Naive thymus-derived CD4-positive, alpha-beta T cell (primary cell): ENCODE measurements at places on chromosomes 16 and 17.

DNA sequence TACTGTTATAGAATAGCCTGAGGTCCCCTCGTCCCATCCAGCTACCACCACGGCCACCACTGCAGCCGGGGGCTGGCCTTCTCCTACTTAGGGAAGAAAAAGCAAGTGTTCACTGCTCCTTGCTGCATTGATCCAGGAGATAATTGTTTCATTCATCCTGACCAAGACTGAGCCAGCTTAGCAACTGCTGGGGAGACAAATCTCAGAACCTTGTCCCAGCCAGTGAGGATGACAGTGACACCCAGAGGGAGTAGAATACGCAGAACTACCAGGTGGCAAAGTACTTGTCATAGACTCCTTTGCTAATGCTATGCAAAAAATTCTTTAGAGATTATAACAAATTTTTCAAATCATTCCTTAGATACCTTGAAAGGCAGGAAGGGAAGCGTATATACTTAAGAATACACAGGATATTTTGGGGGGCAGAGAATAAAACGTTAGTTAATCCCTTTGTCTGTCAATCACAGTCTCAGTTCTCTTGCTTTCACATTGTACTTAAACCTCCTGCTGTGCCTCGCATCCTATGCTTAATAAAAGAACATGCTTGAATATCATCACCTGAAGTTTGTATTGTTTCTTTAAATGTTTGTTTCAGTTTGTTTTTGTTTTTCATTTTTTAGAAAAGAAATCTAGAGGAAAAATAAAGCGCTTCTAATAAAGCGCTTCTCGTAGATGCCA is 388.3 kb downstream of the MAF start:
- DNase-seq: no peak

DNA sequence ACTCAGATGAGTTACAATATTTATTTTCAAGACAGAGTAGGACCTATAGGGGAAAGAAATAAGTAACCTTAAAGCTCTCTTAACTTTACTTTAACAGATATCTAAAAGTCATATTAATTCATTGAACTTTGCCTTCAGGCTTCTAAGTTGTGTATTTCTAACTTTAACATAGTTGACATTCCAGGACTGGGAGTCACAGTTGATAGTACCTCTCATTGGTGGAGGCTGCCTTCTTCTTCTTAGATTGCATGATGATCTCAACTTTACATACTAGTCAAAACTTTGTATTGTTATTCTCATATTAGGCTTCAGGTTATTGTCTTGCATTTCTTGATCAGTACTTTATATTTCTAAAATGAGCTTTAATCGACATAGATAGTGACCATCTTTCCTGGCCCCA is 350.1 kb upstream of the KIF2B start:
- no peak for DNase-seq

DNA sequence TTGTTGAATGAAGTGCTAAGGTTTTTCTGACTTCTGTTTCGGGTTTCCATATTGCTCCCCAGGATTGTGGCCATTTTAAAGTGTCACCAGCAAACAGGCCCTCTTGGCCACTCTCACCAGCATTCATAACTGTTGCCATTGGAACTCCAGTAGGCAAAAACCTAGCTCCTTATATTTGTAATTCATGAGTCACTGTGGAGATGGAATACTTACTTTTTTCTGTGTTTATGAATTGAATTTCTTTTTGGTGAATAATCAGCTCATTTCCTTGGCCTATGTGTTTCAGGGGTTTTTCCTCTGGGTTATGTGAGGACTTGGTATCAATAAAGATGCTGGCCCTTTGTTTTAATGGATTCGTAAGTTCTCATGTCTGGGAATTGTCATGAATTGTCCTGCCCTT is 255.1 kb downstream of the SNX29 start:
- no peak for DNase-seq

DNA sequence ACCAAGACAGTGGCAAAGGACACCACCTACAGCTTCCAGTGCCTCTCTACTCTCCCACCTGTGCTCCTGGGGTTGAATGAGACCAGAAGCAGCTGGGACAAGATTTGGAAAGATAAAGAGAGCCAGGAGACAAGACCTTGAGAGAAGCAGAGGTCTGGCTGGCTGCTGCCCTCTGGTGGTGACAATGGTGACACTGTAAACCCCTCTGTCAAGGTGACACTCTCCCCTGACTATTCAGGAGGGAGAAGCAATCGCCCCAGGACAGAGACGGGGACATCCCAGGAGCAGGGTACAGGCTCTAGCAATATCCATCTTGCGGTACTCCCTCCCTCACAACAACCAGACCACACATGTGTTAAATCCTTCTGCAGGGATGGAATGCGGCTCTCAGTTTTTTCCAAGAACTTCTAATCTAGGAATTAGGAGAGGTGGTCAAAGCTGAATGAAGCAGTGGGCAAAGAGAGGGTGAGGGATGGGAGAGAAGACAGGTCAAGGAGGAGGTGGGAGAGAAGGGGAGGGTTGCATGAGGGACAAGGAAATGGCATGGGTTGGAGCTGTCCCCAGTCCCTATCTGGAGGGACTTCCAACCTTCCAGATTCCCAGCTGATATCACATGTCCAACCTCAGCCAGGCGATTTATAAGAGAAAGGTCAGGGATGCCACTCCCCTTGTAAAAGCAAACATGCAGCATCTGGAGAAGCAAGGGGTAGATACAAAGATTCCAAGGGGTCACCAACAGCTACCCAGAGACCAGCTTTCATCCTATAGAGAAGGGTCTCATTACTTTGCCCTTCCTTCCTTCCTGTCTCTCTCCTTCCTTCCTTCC is 2.9 kb downstream of the PHOSPHO1 start:
- DNase-seq: peak; percentile 75

DNA sequence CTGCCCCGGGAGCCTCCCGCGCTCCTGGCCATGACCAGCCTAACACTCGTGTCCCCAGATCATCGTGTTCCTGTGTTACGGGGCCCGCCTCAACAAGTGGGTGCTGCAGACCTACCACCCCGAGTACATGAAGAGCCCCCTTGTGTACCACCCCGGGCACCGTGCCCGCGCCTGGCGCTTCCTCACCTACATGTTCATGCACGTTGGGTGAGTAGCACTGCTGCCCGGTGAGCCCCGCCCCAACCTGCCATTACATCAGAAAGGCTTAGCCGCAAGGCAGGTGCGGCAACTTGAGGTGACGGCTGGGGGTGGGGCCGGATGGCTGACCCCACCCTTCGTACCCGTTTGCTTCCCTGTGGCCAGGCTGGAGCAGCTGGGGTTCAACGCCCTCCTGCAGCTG is 1.4 kb downstream of the RHBDL1 start:
- no peak for DNase-seq

- DNase-seq: no peak
Measured at GRCh38 chr16:55447231-55447630, 31.8 kb upstream of the MMP2 start.

- no peak for DNase-seq
Measured at GRCh38 chr17:72182371-72182873, 61.6 kb downstream of the SOX9 start.

GRCh38 chr17:78307887-78308638 is 51.8 kb downstream of the SOCS3 start:
- DNase-seq: no peak

- DNase-seq: no peak
Measured at GRCh38 chr16:73150786-73151185, 102.9 kb upstream of the ZFHX3 start.

- no peak for DNase-seq
Measured at GRCh38 chr17:33099906-33100305, 108.3 kb downstream of the SPACA3 start.

- no peak for DNase-seq
Measured at GRCh38 chr17:44775838-44776621, 17.2 kb downstream of the ADAM11 start.

DNA sequence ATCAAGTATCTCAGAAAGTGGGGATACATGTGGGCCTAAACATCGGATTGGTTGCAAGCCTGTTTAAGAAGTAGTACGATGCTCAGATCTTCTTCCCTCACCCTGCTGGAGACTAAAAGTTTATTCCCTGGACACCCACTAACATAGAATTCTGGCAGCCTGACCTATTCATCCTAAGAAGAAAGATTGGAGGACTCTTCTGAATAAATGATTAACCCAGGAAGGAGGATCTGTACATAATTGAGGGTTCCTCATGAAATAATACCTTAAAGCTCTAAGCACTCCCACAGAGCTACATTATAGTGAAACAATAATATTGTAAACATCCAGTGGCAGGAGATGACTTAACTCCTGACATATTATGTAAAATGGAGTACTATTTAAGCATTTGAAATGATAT is 111.7 kb downstream of the NLK start:
- DNase-seq: no peak

- DNase-seq: no peak
Measured at GRCh38 chr16:11329891-11330290, 15.4 kb upstream of the RMI2 start.

- no peak for DNase-seq
Measured at GRCh38 chr17:6496640-6497441, 52.6 kb downstream of the PIMREG start.

DNA sequence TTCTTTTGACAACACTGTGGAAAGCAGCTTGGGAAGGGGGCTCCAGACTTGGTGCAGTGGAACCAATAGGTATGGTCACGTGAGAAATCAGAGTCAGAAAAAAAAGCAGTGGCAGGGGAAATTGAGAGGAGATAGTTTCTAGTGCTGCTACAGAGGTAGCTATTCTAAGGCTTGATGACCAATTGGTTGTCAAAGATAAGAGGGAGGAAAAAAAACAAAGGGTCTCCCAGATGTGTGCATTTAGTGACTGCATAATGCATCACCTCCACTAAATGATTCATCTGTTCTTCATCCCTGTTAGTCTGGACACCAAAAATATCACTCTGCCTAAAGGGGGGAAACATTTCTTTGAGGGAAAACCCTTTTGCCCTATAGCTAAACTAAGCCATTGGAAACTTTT is 56.5 kb downstream of the PIGL start:
- no peak for DNase-seq

DNA sequence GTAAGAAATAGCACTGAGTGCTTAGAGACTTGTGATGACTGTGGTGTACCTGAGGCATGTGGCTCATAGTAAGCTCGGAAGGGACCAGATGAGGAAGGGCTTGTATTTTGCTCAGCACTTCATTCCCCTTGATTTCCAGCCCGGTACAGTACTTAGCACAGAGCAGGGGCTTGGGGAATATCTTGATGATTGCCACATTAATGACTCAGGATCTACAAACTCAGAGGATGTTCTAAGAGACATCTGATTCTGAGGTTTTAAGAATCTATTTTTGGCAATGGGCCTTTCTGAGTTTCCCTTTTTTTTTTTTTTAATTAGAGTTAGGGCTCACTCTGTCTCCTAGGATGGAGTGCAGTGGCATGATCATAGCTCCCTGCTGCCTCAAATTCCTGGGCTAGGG is 9.1 kb downstream of the ASPHD1 start:
- DNase-seq: no peak

DNA sequence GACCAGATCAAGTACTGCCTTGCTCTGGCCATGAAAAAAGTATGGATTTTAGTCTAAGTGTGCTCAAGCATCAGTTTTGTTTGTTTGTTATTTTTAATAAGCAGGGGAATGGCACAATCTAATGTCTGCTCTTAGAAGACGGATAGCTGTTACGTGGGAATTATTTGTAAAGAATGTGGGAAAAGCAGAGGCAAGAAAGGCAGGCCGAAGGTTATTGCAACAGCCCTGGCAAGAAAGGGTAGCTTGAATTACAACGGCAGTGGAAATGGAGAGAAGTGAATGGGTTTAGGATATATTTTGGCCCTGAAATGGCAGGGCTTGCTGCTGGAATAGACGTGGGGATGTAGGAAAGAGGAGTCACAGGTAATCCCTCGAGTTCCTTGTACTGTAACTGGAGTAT is 987 bp upstream of the HASPIN start:
- no peak for DNase-seq

DNA sequence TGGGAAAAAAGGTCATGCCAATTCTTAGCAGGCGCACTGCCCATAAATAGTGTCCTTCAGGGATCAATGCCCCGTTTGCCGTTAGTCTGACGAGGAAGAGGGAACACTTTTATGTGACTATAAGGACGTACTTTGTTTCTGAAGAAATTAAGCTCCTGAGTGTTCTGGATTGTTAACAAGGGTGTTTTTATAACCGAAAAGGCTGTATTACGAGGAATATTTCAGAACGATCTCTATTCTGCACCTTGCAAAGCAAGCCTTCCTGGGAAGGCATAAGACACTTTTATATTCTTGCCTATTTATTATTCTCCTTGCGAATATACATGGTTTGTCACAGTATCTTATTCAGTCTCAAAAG is 24.5 kb upstream of the SYT17 start:
- no peak for DNase-seq

DNA sequence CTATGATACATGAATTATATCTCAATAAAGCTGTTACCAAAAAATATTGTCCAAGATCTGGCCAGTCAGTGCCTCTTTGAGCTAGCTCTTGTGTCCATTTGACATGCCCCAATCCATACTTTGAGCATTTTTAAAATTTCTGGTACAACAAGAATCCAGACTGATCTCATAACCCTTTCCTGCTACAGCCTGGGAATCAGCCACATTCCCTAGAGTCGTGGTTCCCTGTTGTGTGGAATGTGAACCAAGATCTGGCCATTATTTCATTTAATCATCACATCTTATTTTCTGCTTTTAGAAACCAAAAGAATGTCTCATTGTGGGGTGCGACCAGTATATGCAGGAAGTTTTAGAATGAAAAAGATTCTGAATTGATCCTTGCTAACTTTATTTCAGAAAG is 34.3 kb upstream of the RPRML start:
- DNase-seq: no peak

- DNase-seq: no peak
Measured at GRCh38 chr17:31609996-31610910, 218.8 kb downstream of the RAB11FIP4 start.

DNA sequence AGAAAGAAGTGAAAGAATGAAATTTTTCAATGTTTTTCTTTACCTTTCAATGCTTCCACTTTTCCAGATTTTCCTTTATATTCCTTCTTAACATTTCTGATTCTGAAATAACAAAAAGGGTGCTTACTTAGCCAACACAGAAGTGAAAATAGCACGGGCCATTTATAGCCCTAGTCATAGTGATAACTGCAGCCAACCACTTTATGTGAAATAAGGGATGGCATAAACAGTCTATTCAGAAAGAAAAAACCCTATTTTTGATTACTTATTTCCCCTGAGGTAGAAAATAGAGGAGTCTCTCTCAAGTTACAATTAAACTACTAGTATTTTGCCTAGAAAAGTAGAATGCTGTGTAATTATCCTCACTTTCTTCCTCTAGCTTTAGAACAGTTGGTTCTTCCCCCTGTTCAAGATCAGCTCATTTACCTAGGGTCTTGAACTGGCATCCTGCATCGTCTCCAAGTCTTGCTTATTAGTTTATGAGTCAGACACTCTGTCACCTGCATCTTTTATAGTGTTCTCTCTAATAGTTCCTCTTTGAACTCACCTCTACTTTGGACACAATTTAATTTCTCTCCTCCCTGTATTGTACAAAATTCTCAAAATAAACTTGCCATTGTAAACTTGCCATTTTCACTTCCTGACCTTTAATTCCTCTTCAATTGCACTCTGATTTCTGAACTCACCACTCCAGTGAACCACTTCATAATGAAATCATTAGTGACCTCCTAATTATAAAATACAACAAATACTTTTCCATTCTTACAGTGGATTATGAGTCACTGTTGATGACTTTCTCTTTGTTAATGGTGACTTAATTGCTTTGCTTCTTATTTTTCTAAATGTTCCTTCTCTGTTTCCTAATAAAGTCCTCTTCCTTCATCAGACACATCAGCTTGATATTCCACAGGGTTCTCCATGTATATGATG is 23.6 kb downstream of the ABCA6 start:
- DNase-seq: no peak
